ENCODE measurements at places on chromosomes 11 and 22.
A peak's percentile ranks its signal among the peaks of the same experiment; 100 is the strongest.

GRCh38 chr11:92826603-92827002, 142.8 kb upstream of the MTNR1B start:
- DNase-seq, result no peak

DNA sequence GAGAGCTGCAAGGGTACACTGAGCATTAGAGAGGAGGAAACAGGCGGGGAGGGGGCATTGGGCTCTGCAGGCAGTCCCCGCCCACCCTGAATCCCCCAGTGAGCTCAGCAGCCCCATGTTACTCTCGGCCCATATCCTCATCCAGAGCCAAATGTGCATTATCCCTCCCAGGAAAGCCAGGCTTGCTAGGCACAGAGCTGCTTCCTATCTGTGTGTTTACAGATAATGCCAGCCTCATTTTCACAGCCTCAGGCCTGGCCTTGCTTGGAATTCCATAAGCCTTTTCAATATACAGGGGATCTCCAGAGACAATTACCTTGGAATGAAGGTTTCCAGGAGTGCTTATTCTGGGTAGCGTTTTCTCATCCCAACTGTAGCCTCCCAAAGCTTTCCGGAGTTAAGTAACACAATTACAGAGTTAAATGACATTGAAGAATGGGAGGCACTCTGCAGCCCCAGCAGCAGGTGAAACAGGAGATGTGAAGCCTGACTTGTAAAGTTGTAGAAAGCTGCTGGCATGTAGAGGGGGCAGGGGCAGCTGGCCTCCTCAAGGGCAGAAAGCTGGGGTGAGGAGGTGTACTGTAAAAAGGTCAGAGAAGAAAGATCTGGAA, 91.5 kb upstream of the TBCEL start:
- DNase-seq, result no peak

- peak; percentile 19 for DNase-seq
Measured at GRCh38 chr11:83007909-83008580, 63.7 kb downstream of the RAB30 start.

GRCh38 chr11:131253142-131253655, 117.2 kb upstream of the NTM start:
- no peak for DNase-seq

DNA sequence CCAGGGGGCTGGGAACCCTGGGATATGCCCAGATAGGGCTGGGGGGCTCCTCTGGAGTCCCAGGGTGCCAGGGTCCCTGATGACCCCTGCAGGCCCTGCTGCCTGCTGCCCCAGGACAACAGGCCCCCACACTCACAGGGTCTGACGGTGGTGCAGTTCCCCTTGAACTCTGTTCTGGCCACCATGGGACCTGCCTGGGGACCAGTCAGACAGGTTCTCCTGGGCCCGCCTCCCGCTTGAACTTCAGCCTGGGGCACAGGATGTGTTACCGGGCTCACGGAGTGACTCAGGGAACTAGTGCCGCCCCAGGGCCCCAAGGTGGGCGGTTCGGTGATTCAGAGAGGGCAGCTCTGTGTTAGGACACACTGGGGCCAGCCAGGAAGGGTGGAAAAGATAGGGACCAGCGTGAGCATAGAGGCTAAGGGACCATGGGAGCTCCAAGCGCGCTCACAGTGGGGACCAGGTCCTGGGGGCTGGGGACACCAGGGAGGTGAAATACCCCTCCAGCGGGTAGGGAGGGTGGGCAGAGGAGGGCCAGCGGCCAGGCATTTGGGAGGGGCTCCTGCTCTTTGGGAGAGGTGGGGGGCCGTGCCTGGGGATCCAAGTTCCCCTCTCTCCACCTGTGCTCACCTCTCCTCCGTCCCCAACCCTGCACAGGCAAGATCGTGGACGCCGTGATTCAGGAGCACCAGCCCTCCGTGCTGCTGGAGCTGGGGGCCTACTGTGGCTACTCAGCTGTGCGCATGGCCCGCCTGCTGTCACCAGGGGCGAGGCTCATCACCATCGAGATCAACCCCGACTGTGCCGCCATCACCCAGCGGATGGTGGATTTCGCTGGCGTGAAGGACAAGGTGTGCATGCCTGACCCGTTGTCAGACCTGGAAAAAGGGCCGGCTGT, 21.5 kb upstream of the TXNRD2 start:
- no peak for DNase-seq

- DNase-seq, result no peak
Measured at GRCh38 chr22:40642316-40642715, 5.8 kb upstream of the MRTFA start.

- no peak for DNase-seq
Measured at GRCh38 chr22:20226760-20227350, 41.3 kb downstream of the RTN4R start.

- no peak for DNase-seq
Measured at GRCh38 chr11:130813638-130814037, 102.6 kb downstream of the SNX19 start.

DNA sequence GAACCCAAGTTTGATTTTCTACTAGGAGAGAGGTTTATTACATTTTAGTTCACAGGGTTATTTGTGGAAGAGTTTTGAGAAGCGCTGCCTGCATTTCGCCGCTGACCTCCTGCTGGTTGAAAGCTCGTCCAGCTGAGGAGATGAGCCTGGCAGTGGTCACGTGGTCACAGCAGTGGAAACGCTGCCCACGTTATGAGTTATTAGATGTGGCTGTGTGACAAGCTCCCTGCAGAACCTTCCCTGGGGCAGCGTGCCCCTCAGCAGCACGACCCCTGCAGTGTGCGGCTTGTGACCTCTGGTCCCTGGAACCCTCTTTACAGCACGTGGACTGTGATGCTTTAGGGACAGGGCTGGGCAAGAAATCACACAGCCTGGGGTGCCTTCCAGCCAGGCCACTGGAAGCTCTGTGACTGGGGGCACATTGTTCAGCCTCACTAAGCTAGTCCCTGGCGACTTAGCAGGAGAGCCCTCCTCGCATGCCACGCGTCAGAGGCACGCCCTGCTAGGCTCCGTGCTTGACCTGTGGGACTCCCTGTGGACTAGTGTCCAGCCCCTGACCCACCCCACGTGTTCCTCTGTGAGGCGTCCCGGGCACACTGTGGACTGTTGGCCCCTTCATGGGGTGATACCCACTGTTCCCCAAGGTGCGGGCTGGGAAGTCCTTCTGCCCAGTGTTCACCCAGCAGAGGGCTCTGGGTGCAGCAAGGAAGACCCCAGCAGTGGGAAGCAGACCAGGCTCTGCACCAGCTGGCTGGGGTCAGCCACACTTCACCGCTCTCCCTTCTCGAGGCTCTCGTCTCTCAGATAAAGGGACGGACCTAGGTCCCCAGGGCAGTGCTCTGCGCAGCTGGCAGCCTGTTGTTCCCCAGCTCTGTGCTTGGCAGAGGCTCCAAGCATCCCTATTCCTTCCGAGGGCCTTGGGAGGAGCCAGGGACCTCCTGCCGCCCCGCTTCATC, 349.5 kb downstream of the TBC1D22A start:
- no peak for DNase-seq

- no peak for DNase-seq
Measured at GRCh38 chr11:105137286-105137685, 2.3 kb downstream of the CARD18 start.

GRCh38 chr11:121630041-121630440, 177.3 kb upstream of the SORL1-AS1 start:
- DNase-seq, result no peak

DNA sequence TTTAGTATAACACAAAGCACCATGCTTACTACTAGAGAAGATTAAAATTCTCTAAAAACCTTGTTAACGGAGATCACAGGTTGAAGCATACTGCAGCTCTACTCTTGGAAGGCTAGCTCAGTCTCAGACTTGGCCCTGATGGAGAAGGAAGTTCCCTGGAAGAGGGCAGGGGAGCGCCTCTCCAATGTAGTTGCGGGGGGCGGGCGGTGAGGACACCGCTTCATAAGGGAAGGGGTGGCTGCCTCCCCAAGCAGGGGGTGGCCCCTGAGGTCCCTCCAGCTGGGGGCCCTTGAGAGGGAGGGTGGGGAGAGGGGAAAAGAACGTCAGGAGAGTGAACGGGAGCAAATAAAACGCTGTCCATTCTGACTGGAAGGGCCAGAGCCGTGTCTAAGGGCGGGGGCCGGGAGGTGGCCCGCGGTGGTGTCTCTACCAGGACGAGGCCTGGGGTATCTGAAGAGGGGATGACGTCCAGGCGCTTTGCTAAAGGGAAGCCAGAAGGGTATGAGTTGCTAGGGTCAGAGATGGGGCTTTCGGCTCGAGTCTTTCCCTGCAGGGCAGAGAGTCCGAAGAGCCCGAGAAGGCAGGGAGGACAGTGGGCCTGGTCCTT, 553 bp upstream of the USP47 start:
- DNase-seq, result no peak

DNA sequence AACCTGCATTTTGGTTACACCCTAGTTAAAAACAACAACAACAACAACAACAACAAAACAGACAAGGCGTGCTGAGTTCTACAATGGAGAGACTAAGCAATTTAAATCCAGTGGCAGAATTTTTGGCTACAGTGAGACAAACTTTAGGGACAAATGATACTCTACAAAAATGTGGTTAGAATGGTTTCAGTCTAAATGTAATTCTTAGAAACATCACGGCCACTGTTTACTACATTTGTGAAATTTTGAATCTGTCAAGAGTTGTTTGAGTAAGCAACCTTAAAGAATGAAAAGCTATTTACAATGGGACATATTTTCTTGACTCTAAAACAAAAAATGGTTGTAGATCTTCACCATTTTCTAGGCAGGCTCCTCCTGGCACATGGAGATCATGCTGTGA, 259.4 kb downstream of the SWAP70 start:
- no peak for DNase-seq

- no peak for DNase-seq
Measured at GRCh38 chr11:110958216-110958615, 246.0 kb upstream of the ARHGAP20 start.

GRCh38 chr11:35133656-35134055, 5.3 kb upstream of the CD44 start:
- no peak for DNase-seq

DNA sequence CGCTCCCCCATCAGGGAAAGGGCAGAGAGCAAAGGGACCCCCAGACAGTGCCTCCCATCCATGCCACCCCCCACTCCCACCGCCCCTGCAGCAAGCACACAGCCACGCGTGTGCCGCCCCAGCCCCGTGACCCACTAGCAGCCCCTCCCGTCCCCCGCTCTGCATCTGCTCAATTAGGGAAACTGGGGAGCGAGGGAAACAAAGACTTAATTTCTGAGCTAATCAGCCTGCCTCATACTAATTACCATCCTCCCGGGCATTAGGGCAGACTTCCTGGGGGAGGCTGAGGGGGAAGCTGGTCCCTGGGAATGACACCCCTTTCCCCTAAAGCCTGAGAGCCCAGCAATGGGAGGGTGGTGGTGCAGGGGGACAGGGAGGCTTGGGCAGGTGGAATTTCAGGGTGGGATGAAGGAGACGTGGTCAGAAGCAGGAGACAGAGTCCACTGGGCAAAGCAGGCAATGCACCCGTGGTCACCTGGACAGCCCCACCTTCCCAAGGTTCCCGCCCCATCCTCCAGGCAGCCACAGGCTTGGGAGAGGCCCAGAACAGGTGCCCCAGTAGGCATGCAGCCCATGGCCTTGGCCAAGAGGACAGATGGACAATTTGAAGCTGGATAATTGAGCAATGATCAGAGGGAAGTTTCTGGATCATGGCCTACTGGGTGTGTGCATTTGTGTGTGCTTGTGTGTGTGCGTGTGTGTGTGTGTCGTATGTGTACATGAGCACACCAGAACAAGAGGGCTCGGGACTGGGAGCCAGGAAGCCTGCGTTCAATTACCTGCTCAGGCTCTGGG, 20.6 kb downstream of the ELFN2 start:
- DNase-seq, result no peak

GRCh38 chr22:47592791-47593190, 830.3 kb downstream of the TBC1D22A start:
- DNase-seq, result no peak

- DNase-seq, result no peak
Measured at GRCh38 chr22:43126501-43127165, 16.1 kb downstream of the BIK start.

DNA sequence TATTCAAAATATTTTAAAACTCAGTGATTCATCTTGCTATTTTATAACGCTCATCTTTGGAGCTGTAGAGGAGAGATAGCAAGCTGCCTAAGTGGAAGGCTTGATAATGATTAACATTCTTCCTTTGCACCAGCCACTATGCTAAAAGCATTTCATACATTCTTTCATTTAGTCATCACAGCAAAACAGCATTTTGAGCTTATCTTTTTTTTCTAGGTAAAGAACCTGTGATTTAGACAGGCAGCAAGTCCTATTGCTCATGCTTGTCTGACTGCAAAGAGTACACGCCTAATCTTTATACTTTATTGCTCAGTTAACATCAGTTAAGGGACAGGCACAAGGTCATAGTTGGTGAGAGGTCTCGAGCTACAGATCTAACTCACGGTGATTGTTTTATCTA, 713.1 kb upstream of the ARHGAP42 start:
- DNase-seq, result no peak

GRCh38 chr22:25061605-25062376, 109.3 kb downstream of the KIAA1671 start:
- DNase-seq, result no peak

GRCh38 chr11:72421351-72421750, 13.0 kb downstream of the CLPB start:
- no peak for DNase-seq

DNA sequence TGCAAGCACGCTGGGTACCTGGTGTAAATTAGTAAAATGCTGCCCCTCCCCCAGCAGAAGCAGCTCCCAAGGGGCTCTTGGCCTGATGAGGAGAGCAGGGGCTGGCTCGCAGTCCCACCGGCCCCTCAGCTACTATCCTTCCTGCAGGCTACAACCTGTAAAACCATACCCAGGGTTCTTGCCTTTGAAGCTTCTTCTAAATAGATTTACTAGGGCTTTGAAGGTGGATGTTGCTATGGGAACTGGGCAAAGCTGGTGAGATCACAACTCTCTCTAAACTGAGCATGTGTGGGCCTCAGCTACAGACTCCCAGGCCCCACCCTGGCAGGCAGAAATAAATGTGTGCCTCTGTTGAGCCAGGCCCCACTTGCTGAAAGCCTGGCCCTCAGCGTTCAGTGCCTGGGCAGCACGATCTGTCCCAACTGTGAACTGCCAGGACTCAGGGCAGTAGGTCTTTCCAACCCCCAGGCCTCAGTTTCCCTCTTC, 18.5 kb downstream of the CD5 start:
- no peak for DNase-seq

GRCh38 chr11:20881328-20882079, 212.1 kb downstream of the NELL1 start:
- peak; percentile 85 for DNase-seq

DNA sequence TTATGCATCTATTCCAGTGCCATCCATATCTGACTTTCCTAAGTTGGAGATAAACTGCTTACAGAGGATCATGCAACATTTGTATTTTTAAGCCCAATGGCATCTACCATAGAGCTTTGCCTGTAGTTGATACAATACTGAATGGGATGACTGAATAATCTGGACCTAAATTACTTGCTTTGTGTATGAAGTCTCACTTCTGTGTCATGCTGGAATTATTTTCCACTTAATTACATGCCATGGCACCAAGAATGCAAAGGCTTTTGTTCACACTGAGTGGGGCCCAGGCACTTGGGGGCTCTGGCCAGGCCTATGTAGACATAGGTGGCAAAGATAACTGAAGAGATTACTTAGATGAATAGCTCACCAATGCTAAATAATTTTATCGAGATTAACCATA, 51.6 kb downstream of the OPCML start:
- no peak for DNase-seq
